Activated naive CD4-positive, alpha-beta T cell (primary cell): ENCODE measurements at places on chromosomes 2 and 18.

DNA sequence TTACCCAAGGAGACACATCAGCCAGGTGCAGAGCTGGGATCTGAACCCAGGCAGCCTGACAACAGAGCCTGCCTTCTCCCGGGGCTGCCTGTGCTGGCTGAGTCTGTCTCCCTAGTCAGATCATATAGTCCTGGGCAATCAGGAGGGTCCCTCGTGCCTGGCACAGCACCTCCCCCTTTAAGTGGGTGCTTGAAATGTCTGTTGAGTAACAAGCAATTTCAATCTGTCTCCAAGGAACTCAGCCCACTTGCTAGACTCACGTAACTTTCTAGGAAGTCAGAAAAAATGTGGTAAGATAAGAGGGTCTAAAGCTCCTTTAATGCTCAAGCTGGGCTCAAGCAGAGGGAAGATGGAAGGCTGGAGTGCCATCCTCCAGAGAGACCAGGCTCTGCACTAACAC is 51.9 kb downstream of the REEP1 start:
- DNase-seq, result no peak

GRCh38 chr2:118806797-118807667 is 40.4 kb downstream of the EN1 start:
- no peak for DNase-seq

DNA sequence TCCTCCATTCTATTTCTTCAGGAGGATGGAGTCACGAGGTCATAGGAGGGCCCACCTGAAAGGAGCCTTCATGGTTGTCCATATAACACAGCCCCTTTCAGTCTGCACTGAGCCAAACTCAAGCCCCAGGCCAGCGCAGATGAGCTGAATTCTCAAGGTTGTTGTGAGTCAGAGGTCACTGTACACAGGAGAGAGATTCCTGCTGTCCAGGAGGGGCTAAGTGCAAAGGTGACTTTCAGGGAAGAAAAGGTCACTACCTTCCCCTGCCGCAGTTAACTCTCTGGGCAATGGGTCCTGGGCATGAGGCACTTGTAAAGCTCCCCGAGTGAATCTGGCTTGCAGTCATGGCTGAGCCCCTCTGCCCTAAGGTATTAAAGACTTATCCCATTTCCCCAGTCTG is 150.7 kb downstream of the CTIF start:
- no peak for DNase-seq

- DNase-seq, result peak; percentile 26
Observed at GRCh38 chr2:30422444-30423040, 24.5 kb upstream of the LCLAT1 start.

- no peak for DNase-seq
Observed at GRCh38 chr2:56084111-56084901, 99.5 kb upstream of the CCDC85A start.

DNA sequence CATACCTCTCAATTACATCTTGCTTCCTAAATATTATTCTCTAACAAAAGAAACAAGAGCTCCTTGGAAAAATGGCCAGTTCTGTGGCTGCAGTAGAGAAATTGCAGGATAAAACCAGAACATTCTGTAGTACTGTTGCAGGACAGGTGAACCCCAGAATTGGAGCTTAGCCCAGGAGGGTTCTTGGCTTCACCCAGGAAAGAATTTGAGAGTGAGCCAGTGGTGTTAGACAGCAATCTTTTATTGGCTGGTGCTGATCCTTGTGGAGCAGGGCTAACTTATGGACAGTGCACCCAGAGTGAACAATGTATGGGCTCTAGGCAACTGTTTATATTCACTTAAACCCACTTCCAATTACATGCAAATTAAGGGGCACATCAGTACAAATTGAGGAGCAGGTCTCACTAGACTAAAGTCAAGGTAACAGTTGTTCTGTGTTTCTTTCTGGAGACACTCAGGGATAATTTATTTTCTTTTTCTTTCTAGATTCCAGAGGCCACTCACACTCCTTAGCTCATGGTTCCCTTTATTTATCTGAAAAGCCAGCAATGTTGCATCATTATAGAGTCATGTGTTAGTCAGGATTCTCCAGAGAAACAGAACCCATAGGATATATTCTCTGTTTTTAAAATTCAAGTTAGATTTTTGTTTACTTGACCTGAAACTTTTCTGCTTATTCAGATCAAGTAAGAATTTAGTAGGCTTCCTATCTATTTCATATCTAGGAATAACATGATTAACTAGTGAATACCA is 348.1 kb downstream of the CCDC85A start:
- DNase-seq, result no peak

DNA sequence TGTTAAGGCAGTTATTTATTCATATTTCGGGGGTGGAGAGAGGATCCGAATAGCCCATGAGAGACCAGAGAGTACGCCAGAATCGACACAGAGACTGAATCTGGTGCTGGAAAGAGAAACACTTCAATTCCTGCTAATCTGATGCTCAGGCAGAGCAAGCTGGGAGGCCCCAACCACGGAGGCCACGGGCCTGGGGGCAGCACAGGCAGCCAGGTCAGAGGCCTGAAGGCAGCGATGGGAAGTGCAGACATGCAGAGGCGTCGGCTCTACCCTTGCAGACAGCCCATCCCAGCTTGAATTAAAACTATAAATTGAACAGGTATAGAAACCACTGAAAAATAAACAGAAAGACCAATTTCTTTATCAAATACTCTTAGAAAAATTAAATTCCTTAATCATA is 50.6 kb downstream of the PXDN start:
- no peak for DNase-seq

- no peak for DNase-seq
Observed at GRCh38 chr2:64637931-64638330, 15.8 kb downstream of the SERTAD2 start.

- DNase-seq, result no peak
Observed at GRCh38 chr2:169184074-169184473, 114.7 kb downstream of the DHRS9 start.

GRCh38 chr2:148952621-148953020 is 77.6 kb downstream of the KIF5C start:
- no peak for DNase-seq

DNA sequence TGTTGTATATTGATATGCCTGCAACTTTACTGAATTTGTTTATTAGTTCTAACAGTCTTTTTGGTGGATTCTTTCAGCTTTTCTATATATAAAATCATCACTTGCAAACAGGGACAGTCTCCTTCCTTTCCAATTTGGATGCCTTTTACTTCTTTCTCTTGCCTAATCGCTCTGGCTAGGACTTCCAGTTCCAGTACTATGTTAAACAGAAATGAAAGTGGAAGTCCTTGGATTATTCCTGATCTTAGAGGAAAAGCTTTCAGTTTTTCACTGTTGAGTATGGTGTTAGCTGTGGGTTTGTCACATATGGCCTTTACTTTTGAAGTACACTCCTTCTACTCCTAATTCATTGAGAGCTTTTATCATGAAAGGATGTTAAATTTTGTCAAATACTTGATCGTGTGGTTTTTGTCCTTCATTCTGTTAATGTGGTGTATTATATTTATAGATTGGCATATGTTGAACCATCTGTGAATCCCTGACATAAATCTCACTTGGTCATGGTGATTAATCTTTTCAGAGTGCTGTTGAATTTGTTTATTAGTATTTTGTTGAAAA is 52.9 kb downstream of the REL start:
- no peak for DNase-seq

GRCh38 chr18:76251691-76252090 is 243.4 kb downstream of the ZNF516 start:
- DNase-seq, result no peak

GRCh38 chr2:68390114-68390513 is 25.0 kb downstream of the PLEK start:
- DNase-seq, result no peak

DNA sequence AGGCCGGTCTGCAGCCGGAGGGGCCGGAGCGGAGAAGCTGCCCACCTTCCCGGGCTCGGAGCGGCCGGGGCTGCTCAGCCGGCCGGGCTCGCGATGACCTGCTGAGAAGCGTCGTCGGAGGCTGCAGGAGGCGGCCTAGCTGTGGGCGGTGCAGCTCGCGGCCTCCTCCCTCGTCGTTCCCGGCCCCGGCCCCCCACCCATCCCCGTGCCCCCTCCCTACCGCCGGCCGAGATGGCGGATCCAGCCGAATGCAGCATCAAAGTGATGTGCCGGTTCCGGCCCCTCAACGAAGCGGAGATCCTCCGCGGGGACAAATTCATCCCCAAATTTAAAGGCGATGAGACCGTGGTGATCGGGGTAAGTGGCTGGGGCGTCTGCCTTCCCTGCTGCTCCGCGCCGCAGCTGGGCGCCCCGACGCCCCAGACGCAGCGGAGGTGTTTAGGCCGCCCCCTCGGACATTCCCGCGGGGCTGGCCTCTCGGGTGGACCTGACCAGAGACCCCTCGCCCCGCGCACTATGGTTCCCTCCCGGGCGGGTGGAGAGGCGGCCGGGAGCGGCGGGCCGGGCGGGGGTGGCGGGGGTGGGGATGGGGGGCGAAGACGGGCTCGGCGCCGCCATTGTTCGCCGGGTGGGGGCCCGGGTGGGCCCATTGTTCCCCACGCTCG is 492 bp downstream of the KIF5C start:
- DNase-seq, result no peak

GRCh38 chr2:94996305-94997100 is 29.0 kb upstream of the MAL start:
- no peak for DNase-seq

DNA sequence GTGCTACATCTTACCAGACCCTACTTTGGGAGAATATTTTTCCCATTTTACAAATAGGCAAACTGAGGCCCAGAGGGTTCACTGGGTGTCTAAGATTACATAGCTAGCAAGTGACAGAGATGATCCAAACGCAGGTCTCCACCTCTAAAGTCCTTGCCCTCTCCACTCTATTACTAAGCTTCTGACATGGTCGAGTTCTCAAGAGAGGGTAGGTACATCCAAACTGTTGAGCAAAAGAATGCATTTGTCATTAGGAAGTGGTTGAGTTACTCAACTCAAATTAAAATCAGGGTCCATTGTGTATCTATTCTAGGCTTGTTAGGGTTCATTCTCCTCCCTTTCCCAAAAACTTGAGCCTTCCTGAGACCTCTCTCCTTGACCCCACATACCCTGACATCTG is 680.6 kb upstream of the FANCL start:
- no peak for DNase-seq

DNA sequence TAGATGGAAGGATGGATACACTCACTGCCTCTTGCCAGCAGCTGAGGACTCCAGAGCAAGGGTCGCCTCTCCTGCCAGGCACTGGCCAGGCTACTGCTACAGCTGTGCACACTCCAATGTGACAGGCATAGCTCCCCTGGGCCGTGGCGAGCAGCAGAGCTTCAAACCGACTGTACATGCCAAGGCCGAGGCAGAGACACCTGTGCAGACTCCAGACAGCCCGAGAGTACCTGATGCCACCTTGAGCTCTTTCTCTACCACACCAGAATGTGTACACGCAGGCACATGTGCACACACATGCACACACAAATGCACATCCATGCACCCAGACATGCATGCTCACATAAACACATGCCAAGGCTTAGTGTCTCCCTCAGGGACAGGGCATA is 508.3 kb upstream of the MYT1L start:
- DNase-seq, result no peak

DNA sequence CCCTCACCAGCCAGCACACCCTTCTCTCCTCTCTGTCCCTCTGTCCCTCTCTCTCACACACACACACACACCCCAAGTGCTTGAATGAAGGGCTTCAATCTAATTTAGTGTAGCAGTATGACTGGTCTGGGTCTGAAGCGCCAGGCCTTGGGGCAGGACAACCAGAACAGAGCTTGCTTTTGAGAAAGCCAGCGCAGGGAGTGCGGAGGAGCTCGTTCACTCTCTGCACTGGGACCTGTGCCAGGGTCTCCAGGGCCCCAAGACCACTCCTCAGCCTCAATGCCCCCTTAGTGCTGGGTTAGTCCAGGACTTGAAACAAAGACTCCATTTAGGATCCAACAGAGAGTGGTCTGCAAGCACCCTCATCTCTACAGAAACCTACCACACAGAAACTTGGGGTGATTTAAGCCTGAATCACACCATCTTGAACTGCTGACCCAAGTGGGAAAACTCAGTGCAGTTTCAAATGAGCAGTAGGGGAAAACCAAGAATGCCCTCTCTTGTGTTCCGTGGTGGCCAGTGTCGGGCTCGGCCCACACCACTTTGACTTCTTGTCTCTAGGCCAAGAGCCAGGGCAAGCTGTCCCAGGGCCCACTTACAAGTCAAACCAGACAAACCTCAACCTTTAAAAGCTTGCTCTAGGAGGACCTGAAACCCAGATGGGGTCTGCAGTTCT is 66.6 kb upstream of the WIPF1 start:
- DNase-seq, result no peak

DNA sequence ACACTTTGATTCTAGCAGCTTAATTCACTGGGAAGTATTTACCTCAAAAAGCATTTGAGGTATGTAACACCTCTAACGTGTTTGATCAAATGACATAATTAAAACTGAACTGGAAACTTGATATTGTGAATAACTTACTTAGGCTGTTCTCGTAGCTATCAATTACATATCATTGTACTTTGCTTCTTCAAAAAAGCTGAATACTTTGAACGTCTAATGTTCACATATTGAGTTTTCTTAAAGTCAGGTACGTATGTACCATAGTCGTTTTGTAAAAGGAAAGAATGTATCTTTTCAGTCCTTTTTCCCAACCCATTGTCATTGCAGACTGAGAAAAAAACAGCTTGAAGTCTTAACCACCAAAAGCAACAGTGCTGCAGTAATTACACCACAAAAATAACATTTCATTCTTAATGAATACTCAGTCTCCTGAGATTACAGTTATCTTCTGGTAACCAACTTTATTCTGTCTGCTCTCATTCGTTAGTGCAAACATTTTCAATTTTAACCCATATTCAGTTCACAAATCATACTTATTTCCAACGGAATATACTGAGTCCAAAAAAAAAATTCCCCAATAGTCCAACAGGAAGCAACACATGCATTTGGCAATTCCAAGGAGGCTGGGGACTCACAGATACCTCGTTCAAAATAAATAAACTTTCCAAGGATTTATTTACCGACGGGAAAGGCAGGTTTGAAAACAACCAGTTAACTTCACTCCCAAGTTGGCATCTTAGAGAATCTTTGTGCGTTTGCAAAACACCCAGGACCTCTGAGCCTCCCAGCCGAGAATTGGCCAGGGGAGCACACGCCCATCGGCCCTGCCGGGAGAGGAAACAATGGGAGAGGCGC is 1.1 kb downstream of the CHN1 start:
- no peak for DNase-seq

GRCh38 chr2:42914314-42914713 is 121.9 kb upstream of the HAAO start:
- no peak for DNase-seq

GRCh38 chr18:12238826-12239225 is 15.3 kb upstream of the CIDEA start:
- DNase-seq, result no peak

DNA sequence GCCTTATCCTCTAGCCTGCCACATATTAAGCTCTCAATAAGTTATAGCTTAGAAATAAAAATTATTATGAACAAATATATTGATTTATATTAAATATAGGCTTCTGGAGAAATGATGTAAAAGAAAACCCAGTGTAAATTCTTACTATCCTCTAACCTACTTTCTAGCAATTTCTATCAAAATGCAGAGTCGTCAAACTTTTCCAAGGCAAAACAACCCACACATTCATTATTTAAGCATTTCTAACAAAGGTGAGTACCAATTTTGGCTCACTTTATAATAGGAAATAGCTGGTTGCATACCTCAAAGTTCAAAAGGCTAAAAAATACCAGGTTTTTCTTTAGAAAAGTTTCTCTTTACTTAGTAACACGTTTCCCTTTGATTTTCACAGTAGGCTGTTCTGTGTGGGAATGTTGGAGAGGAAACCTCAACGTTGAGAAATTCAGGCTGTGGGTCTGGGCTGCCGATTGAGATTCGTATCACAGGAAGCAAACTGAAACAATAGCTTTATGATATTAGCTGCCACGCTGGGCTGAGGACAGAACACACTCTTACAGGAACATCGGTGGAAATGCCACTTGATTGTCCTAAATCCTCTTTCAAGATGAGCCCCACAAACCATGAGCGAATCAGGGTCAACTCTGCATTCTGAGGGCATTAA is 53.0 kb downstream of the EPAS1 start:
- DNase-seq, result no peak
